ENCODE measurements at places on chromosomes 1 and 21.

- DNase-seq, result no peak
These were observed 144.3 kb downstream of the MIS18A start for GRCh38 chr21:32134441-32135130.

DNA sequence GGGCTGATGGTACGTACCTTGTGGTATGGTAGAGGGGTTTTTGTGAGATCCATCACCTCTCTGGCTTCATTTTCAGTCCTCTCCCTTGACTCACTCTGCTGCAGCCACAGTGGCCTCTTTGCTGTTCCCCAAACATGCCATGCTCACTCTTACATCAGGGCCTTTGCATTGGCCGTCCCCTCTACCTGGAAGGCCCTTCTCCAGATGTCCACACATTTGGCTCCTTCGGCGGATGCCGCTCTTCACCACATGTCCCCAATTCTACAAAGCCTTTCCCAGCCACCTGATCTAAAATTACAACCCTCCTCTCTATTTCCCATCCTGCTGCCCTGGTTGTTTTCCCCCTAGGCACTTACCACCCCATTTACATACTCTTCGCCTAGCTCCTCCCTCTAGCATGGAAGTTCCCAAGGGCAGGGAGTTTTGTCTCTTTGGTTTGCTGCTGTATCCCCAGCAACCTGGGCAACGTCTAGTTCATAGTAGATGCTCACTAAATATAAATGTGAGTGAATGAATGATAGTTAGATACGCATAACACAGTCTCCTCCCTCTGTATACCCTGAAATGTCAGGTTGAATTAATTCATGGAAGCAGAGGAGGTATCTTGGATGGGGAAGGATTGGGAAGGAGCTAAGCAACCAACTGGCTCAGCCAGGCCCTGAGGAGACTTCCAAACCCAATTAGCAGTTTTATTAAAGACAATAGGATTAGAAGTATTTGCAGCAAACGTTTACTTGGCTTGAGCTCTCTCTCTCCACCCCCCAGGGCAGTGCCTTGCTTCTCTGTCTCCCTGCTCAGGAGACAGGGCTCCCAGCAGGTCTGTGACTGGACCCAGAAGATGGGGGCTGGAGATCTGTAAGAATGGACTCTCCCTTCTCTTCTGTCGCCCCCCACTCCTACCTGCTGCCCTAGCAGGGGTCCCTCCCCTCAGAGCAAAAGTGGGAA, 264.2 kb downstream of the GRIK3 start:
- DNase-seq, result peak; percentile 49

- no peak for DNase-seq
These were observed 39.6 kb downstream of the RSPH1 start for GRCh38 chr21:42456457-42456856.

DNA sequence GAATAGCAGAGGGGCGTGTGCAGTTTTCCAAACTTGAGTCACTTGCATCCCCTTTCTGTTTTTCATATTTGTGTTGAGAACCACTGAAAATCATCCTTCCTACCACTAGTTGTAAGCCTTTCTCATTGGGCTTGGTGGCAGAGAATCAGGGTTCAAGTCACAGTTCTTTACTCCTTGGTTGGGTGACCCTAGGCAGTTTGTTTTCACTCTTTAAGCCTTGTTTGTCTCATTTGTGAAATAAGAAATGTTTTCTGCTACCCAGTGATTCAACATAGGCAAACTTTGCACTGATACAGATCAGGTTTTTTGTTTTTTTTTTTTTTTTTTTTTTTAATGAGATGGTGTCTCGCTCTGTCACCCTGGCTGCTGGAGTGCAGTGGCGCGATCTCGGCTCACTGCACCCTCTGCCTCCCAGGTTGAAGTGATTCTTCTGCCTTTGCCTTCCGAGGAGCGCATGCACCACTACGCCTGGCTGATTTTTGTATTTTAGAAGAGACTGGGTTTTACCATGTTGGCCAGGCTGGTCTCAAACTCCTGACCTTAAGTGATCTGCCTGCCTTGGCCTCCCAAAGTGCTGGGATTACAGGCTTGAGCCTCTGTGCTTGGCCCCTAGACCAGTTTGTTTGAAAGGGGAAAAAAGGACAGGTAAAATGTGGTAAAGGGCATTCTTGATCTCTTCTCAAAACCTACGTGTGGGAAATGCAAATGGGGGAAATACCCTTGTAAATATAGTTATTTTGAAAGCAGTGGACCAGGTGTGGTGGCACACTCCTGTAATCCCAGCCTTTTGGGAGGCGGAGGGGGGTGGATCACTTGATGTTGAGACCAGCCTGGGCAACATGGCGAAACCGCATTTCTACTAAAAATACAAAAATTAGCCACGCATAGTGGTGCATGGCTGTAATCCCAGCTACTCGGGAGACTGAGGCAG, 3.2 kb downstream of the CLIC4 start:
- no peak for DNase-seq

DNA sequence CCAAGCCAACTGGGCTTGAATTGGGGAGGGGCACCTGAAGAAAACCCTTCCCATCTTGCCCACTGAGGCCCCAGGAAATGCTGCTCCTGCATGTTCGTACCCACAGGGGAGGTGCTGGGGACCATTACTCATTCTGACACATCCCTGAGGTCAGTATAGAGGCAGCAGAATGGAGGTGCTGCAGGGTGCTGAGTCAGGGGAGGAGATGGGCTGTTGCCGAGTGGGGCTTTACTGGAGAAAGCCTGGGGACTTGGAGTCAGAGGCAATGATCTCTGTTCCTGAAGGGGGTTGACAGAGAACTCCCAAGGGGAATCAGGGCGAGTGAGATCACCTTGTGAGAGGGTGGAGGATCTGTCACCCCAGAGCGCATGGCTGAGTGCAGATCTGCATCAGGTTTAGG, 40.2 kb upstream of the KCNA10 start:
- DNase-seq, result no peak

DNA sequence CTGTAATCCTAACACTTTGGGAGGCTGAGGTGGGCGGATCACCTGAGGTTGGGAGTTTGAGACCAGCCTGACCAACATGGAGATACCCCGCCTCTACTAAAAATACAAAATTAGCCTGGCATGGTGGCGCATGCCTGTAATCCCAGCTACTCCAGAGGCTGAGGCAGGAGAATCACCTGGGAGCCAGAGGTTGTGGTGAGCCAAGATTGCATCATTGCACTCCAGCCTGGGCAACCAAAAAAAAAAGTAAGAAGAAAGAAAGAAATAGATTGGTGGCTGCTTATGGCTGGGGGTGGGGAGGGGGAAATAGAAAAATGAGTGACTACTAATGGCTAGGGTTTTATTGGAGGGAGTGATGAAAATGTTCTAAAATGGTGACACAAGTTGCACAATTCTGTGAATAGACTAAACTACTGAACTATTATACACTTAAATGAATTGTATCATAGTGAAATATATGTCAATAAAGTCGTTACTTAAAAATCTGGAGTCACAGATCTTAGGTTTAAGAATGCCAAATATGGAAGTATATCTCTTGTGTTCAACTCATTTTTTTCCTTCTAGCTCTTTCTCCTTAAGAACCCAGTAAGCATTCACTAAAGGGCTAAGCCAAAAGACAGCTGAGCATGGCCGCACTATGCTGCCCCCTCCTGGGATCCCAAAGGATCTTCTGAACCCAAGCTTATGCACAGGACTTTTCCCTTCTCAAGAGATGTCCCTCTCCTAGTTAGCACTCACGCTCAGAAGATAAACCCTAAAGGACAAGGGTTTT, 3.2 kb upstream of the NPL start:
- peak; percentile 88 for DNase-seq

DNA sequence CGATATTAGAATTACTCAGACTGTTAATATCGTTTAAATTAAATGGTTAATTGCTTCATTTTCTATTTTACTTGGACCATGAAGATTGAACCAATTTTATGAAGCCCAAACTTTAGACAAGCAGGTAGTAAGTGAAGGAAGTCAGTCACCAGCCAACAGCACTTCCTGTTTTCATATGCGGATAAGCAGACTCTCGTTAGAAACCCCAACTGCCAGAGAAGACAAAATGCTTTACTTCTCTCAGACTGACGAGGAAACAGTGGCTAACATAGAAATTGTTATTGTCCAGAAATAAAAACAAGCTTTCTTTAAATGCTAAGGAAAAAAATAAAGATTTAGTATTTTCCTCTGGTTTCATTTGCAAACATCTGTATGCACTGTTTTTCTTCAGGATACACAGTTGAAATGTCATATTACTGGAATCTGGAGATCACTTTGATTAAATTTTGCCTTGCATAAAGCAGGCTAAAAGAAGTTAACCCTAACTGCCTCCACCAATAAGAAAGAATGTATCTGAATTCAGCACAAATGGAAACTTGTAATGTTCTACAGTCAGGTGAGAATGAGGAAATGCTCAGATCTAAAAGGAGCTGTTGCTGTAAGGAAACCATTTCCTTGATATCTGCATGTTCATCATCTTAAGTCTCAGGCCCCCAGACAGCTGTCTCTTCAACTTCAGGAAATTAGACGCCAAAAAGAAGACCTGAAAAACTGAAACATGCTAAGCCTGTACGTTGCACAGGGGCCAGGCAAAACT, 129.8 kb upstream of the SAMSN1 start:
- DNase-seq, result no peak

DNA sequence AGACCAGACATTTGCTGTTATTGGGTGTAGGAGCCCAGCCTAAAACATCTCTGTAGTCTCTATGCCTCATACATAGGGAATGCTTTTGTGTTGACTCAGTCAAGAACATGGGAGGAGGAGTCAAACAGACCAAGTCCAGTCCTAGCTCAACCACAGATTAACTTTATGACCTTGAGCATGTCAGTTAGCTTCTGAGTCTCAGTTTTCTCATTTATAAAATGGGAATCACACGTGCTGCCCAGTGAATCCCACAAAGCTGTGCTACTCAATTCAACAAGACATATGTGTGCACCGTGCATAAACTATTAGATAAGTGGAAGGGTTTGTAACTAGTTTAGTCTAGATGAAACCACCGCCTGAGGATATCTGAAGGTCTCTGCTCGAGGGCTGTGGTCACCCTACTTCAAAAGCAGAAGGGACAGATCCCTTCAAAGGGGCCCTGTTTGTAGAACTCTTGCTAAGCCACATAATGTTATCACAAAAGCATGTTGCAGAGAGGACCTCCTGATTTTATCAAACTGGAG, 109.5 kb upstream of the NFIA start:
- no peak for DNase-seq

DNA sequence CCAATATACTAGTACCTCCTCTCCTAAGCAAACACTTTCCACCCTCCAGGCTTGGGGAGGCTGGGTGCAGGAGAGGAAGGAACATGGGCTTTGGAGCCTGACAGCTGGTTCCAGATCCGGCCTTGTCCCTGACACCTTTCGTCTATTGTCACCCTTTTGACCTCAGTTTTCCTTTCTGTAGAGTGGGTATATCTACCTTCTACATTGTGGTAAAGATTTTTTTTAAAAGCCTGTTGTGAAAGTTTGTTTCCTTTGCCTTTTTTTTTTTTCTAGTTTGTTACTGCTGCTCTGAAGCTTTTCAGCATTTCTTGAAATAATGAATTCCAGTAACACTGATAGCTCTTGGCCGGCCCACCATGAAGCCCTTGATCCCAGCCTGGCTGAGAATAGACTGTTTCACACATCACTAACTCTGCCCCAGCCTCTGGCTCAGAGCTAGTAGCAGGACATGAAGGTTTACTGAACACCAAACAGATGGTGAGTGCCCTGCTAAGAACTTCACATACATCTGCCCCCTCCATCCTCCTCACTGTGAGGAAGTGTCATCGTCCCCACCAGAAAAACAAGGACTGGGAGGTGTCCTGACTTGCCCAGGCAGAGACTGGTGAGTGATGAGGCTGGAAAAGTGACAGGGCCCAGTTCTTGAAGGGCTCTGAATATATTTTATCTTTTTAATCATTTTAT, 33.0 kb upstream of the ID3 start:
- no peak for DNase-seq
